ENCODE measurements at places on chromosomes 3 and 15.

GRCh38 chr15:90201944-90202375 is 830 bp downstream of the SEMA4B start:
- no peak for DNase-seq

GRCh38 chr3:190746531-190746930 is 116.0 kb downstream of the GMNC start:
- DNase-seq, result no peak

- no peak for DNase-seq
Measured at GRCh38 chr3:63193647-63194046, 84.5 kb upstream of the SYNPR start.

DNA sequence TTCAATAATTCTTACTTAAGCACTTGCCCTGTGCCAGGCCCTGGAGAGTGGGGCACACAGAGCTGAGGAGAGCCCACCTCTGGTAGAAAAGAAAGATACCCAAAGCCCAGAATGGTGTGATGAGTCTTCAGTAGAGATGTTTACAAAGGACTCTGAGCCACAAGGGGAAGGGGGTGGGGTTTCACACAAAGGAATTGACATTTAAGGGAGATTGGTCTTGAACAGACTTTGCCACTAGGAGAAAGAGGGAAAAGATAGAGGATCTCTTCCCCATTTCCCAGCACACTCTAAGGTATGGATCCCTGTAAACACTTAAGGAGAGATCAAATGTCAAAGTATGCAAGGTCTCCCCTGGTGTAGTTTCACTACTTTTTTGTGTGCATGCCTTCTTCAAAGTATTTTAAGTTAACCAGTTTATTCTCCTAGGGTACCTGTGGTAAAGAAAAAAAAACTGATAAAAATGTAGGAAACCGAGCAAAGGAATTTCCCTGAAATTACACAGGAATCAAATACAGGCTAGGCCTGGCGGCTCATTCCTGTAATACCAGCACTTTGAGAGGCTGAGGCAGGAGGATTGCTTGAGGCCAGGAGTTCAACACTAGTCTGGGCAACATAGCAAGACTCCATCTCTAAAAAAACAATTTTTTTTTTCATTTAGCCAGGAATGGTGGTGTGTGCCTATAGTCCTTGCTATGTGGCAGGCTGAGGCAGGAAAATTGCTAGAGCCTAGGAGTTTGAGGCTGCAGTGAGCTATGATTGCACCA is 117.6 kb upstream of the SKOR1 start:
- no peak for DNase-seq

DNA sequence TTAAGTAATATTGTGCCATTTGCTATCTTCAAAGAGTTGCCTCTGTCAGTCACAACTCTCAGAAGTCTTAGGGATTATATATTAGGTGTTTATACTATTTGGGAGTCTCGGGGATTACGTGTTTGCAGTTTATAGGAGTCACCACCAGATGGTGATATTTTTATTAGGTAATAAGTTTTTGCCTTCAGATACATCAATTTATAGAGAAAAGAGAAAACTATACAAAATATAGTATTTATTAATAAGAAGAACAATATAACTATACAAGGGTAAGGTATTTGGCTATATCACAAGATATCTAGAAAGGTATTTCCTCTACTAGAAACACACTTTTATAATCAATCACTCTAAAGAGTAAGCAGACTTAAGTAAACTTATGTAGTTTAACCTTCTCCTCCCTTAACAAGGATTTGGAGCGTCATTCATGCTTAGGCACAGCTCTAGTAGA is 10.7 kb upstream of the DHX36 start:
- no peak for DNase-seq

GRCh38 chr15:40270246-40270995 is 12.4 kb downstream of the ANKRD63 start:
- DNase-seq, result no peak

DNA sequence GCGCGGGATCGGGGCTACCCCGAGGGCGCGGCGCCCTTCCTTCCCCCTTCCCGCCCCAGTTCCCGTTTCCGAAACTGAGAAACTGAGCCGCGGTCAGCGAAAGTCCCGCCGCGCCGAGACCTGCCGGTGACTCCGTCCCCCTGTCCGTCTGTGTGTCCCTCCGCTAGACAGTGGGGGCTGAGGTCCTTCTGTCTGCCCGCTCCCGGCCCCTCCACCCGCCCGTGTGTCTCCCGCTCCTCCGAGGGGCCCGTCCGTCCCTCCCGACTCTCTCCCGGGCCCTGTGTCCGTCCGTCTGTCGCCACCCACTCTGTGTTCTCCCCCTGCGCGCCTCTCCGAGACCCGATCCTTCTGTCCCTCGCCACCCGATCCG is 426 bp downstream of the PRKCD start:
- no peak for DNase-seq

- no peak for DNase-seq
Measured at GRCh38 chr15:99409560-99409959, 156.2 kb upstream of the MEF2A start.

DNA sequence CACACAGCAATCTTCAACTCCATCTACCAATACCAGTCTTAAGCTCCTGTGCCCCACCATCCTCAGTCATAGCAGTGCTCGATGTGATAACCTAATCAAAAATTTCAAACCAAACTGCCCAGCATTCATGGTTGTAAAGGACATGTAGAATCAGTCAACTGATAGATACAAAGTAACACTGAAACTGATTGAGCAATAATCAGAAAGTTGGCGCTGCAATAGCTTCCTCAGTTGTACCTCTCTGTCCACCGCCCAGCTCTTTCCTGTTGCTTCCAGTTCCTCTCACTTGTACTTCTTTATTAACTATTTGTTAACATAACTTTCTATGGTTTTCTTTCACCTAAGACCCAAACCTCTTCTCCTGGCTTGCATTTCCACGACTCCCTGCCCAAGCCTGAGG is 745.7 kb downstream of the PDCD6IP start:
- DNase-seq, result no peak

DNA sequence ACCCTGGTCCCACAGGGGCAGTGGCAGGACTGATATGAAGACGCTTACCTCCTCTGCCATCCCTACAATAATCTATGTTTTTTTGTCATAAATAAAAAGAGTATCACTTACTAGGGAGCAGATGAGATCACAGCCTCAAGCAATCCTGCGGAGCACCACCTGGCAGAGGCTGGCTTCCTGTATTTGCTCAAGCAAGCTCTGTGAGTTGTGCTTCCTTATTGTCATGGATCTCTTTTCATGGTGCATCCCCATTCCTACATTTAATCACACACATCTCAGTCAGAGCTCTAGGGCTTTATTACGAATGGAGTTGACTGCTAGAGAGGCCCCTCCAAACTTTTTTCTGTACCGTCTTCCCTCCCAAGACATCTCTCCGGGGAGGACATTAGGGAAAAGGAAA is 186.0 kb downstream of the UBE2E2 start:
- DNase-seq, result no peak

- DNase-seq, result no peak
Measured at GRCh38 chr3:144343343-144343742, 371.7 kb downstream of the DIPK2A start.

DNA sequence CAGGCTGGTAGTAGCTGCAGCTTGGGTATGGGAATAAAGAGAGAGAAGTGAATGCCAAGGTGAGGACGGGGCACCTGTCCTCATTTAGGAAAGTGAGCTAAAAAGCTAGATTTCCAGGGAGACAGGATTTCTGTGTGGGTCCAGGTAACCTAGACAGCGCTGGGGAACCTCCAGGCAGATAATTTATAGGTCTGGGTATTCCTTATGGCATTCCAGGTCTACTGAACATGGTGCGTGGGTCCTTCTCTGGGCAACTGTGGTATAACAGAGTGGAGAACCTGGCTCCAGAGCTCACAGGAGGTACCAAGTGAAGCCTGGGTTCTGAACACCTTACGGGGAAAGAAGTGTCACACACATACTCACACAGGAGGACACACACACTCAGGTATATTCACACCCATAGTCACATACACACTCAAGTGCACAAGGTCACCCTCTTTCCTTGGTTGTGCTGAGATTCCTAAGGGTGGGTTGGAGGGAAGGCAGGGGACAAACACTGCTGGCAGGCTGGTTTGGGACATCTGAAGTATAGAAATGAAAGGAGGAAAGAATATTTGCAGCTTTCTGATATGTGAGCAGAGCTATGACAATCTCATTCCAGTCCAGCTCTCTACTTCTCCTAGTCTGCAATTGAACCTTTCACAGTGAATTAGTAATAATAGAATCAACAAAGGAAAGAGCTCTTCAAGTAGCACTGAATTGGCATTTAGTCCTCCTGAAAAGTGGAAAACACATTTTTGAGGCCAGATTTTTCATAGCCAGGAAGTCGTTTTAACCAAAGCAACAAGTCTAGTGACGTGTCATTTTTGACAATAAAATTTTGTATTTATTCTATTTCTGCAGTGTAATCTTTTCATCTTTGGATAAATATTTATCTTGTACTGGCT is 37.4 kb upstream of the ITGA11 start:
- DNase-seq, result no peak

- no peak for DNase-seq
Measured at GRCh38 chr3:27387625-27388024, 18.4 kb upstream of the NEK10 start.

DNA sequence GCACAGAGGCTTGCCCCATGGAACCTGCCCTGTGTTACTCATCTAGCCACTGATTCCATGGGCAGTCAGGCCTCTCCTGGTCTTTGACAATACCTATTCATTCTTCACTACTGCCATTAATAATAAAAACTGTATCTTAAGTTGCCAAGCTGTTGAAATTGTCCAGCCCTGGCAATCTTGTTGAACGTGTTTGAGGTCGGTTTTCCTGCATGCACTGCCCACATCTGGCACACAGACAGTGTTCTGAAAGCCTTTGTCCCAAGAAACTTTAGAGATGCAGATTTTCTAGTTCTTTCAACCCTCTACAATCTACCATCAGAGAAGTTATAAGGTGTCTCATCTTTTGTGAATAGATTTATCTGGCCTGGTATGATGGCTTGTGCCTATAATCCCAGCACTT is 567.2 kb upstream of the NECTIN3 start:
- no peak for DNase-seq

GRCh38 chr15:90097475-90097874 is 4.8 kb downstream of the IDH2 start:
- DNase-seq, result no peak

GRCh38 chr3:157376603-157377300 is 59.9 kb upstream of the PTX3 start:
- DNase-seq, result no peak

DNA sequence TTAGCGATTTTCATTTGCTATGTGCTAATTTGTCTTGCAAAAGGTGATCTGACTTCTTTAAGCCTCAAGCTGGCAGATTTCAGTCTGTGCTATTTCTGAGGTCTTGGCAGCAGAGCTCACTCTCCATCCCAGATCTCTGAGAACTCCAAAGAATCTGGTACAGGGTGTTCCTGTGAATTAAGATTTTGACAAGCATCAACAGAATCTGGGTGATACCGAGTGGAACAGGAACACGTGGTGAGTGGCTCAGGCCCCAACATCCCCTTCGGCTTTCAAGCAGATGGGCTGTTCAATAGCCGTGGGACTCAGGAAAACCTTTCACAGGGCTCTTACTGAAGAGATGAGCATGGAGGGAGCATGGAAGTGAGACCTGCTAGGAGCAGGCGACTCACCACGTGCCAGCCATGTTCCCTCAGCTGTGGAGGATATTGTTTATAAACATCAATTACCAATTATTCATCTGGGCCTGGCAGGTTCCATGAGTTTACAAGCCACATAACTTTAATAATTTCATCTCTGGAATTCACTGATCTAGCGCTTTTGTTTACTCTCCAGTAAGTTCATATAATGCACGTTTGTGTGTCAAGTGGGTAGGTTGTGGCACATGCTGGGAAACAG is 103.4 kb upstream of the SELENOK start:
- peak; percentile 37 for DNase-seq

DNA sequence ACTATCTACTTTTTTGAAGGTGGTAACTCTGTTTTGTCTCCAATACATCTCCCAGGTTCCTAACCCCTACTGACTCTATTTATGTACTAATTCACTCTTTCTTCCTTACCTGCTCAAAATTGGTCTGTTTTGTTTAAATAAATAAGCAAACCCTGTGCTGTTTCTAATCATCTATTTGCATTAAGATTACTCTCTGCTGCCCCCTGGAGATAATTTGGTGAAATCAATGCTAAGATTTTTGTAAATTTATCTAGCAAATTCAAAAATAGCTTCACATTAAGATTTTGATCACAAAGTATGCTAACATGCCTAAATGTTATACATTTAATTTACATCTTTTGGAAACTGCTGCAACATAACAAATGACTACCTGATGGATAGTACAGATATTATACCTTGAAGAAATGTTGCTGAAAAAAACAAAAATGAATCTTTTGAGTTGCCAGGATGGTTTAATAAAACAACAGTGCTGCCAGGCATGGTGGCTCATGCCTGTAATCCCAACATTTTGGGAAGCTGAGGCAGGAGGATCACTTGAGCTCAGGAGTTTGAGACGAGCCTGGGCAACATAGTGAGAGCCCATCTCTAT is 4.4 kb upstream of the CD200R1 start:
- DNase-seq, result no peak

DNA sequence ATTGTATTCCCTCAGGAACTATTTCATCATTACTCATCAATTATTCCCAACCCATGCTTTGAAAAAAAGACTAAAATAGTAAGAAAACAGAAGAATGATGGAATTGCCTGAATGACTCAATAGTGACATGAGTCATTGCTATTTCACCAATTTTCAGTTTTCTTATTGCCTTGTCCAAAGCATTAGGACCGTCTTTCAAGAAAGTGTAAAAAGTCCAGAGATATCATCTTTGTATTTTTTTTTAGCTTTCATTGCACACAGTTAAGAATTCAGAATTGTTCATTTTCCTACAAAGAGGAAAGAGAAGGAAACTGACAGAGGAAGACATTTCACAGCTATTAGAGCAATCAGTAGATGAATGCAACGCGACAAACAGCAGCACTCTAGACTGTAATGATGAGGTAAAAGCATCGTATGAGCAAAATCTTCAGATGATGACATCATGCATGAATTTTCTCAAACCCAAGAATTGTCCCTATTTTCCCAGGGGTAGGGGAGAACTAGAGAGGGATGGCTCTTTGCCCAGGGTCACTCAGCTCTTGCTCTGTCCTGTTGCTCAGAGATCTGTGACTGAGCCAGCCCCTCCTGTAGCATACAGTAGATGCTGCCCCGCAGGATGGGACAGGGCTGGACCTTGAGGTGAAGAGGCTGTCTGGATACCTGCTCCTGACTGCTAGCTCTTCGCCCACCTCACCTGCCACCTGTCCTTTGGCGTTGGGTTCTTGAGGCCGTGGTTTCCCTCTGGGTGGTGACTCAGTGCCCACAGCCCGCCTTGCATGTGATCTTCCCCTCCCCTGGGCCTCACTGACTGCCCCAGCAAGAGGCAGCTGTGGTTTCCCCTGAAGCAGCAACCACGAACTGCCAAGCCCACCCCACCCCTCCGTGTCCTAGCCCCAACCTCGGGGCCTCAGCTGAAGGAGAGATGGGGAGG is 84.8 kb downstream of the PPCDC start:
- no peak for DNase-seq

GRCh38 chr15:79463043-79463780 is 31.1 kb downstream of the MINAR1 start:
- DNase-seq, result no peak

- DNase-seq, result no peak
Measured at GRCh38 chr3:9037144-9037711, 74.0 kb upstream of the RAD18 start.

- no peak for DNase-seq
Measured at GRCh38 chr3:77825001-77825827, 785.3 kb downstream of the ROBO2 start.

GRCh38 chr3:183878071-183878470 is 6.6 kb downstream of the PARL start:
- no peak for DNase-seq

Measured in anterior cingulate cortex (tissue), 58 donors.